ENCODE measurements at places on chromosomes 5 and 9.

DNA sequence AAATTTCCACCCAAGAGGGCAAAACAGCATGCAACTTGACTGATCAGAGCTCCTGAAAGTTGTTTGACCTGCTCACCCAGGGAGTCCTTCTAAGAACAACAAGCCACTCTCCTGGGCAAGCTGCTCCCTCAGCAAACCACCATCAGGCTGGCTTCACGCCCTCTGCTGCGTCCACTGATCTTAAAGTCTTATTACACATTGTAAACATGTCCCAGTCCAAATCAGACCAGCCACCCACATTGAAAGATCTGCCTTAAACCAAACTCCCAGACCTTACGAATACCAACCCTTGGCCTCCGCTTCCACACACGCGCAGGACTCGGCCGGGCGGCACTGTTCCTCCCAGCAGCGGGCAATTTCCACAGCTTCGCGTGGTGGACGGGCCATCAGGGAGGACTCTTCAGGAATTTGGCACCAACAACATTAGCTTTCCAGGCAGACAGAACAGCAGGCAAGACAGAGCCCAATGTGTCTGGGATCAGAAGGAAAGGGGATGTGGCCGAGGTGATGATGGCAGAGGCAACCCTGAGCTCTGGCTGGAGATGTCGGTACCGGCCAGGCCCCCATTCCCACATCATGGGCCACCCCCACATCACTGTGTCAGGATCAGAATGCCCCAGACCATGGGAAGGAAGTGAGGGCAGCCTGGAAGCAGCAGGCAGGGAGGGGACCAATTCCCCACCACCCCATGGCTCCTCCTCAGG is 56.8 kb downstream of the SEMA4D start:
- DNase-seq = no peak

GRCh38 chr9:33379666-33380389 is 22.5 kb downstream of the AQP7 start:
- no peak for DNase-seq

GRCh38 chr9:73153793-73154227 is 2.1 kb downstream of the ANXA1 start:
- DNase-seq = no peak

DNA sequence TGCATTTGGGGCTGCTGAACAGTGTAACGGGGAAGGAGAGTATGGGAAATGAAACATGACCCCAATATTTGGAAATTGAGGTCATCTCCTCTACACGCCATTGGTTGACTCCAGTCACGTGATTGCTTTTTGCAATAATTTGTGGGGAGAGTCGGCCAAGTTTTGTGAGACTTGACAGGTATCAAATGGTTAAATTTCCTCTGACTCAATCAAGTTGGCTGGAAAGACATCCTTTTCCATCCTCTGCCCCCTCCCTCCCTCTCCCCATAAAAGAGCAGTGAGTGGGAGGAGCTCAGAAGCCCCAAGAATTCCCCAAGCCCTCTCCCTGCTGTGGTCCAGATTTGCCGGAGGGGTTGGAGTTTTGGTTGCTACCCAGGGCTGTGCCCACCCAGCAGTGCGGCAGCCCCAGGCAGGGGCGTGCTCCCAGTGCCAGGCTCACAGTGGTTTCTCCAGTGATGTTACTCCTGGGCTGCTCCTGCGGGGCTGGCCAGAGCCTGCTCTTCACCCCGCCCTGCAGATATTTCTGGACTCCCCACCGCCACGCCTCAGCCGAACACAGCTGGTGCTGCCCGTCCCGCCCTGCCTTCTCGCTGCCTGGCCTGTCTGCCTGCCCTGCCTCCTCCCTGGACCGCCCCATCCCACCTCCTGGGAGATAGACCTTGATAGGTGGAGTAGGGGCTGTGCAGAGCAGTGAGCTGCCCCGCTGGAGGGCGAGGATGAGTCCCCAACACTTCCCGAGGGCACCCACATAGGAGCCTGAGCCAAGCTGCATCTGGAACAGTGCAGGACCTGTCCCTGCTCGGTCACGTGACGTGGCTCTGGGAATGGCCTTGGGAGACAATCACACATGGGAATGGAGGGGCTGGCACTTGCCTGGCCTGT is 3.4 kb downstream of the COL5A1 start:
- DNase-seq = no peak

GRCh38 chr5:107501965-107502675 is 168.6 kb downstream of the EFNA5 start:
- no peak for DNase-seq

- DNase-seq = no peak
These were observed 152.4 kb downstream of the ACTL7B start for GRCh38 chr9:108703429-108703828.

DNA sequence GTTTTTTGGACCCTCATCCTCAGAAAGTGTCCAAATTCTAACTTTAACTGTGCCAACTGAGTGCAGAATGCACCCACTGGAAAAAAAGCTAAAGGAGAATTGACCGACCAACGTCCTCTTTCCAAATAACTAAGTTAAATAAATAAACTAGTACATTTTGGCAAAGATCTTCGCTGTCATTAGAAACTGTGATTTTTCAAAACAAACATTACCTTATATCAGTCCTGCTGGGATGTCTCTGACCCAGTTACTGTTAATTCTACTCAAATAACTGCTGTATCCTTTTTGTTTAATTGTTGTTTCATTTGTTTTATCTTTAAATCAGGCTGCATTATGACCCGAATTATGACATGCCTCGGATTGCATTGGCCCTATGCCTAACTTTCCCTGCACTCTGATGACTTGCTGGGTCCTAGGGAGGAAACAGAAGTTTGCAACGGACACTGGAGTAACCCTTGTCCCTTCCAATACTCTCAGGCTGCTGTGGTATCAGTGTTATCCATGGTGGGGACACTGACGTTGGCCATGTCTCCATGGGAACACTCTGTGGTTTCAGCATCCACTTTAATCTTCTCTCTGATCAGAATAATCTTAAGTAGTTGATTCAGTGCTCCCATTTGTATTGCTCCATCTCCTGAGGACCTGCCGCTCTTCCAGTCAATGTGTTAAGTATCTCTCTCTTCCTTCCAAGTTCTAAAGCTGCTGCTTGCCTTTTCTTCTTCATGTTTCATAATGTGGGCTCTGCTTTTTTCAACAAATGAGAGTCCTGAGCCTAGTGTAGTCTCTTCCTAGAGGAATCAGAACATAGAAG is 11.1 kb upstream of the IFNA5 start:
- no peak for DNase-seq

GRCh38 chr9:1048811-1049210 is 1.3 kb upstream of the DMRT2 start:
- no peak for DNase-seq

- DNase-seq = peak; percentile 73
These were observed 75.5 kb downstream of the KLHL3 start for GRCh38 chr5:137660349-137660817.

DNA sequence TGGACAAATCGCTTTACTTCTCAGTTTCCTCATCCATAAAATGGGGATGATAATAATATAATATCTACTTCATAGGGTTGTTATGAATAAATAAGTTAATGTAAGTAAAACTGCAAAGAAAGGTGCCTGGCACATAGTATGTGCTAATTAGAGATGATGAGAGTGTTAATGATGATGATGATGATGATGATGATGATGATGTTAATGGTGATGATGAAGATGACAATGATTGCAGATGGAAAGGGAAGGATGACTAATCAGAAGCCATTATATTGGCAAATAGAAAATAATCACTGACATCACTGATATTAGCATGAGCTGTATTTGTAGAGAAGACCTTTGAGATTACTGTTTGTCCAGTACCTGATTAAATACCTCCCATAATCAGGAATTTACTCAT is 20.6 kb downstream of the RAD1 start:
- no peak for DNase-seq

- no peak for DNase-seq
These were observed 67.6 kb downstream of the GDNF start for GRCh38 chr5:37772255-37772654.

DNA sequence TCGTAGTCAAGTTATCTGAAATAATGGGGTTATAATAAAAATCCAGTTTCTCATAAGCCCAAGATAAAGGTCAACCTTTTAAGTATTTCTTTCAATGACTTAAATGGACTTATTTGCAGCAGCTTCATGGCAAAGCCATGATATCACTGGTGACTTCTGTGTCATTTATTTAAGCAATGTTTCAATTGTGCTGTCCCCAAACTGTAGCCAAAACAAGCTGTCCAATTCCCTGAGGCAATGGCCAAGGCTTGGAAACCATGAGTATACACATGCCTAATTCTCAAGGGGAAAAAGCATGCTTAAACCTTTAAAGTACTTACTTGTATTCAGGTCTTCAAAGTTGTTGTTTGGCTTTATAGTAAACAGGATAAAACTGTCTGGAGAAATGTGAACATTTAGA is 376.4 kb upstream of the TNC start:
- DNase-seq = no peak

DNA sequence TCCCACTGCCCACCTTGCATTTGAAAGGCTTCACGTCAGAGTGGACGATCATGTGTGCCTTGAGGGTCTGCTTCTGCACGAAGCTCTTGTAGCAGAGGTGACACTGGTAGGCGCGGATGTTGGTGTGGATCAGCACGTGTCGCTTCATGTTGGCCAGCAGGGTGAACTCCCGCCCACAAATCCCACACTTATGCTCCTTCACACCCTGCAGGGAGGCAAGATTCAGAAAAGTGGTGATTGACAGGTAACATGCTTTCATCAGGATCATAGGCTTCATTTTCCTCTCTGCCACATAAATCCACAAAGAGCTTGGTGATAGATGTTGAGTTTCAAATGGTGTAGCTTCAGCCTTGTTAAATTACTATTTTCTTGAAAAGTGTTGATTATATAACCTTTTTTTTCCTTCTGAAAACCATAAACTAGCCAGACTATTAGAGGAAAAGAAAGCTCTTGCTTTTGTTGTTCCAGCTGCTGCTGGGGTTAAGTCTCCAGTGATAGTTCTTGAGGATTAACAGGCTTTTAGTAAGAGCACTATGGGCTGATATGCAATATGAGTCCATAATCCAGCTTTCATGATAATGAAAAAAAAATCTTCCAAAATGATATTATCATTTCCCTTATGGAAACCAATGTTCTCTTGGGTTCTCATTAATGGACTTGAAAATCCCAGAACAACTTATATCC is 50.7 kb downstream of the ZNF366 start:
- peak; percentile 48 for DNase-seq

GRCh38 chr5:174571662-174572397 is 152.6 kb upstream of the MSX2 start:
- no peak for DNase-seq

- no peak for DNase-seq
These were observed 3.9 kb downstream of the GPRIN1 start for GRCh38 chr5:176606032-176606431.

- DNase-seq = peak; percentile 6
These were observed 8.7 kb downstream of the PDLIM4 start for GRCh38 chr5:132266031-132266835.

DNA sequence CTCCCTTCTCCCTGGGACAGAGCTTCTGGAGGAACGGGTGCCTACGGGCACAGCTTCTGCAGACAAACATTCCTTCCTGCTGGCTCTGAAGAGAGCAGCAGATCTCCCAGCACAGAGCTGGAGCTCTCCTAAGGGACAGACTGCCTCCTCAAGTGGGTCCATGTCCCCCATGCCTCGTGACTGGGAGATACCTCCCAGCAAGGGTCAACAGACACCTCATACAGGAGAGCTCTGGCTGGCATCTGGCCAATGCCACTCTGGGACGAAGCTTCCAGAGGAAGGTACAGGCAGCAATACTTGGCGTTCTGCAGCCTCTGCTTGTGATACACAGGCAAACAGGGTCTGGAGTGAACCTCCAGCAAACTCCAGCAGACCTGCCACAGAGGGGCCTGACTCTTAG is 227.9 kb downstream of the SPATA31D1 start:
- no peak for DNase-seq

DNA sequence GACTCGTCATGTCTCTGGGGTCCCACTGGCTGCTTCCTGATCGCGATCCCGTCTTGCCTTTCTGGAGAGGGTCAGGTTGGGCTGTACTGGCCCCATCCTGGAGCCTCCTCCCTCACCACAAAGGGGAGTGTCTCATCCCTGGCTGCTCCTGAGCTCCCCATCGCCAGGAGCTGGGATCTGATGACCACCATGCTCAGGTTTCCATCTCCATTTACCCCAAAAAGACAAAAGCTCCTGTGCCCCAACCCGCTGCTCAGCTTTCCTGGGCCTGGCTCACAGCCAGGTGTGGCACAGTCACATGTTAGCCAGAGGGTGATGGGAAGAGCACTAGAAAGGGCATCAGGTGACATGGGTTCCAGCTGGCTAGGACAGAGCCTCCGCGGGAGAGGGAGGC is 47.3 kb upstream of the CDKN2AIPNL start:
- peak; percentile 8 for DNase-seq

GRCh38 chr5:116479776-116480675 is 94.6 kb downstream of the SEMA6A start:
- no peak for DNase-seq
